Fibroblast of skin of right quadriceps (primary cell): ENCODE measurements at places on chromosomes 1 and 21.

- DNase-seq, result no peak
Measured at GRCh38 chr1:227169343-227169742, 148.9 kb downstream of the CDC42BPA start.

DNA sequence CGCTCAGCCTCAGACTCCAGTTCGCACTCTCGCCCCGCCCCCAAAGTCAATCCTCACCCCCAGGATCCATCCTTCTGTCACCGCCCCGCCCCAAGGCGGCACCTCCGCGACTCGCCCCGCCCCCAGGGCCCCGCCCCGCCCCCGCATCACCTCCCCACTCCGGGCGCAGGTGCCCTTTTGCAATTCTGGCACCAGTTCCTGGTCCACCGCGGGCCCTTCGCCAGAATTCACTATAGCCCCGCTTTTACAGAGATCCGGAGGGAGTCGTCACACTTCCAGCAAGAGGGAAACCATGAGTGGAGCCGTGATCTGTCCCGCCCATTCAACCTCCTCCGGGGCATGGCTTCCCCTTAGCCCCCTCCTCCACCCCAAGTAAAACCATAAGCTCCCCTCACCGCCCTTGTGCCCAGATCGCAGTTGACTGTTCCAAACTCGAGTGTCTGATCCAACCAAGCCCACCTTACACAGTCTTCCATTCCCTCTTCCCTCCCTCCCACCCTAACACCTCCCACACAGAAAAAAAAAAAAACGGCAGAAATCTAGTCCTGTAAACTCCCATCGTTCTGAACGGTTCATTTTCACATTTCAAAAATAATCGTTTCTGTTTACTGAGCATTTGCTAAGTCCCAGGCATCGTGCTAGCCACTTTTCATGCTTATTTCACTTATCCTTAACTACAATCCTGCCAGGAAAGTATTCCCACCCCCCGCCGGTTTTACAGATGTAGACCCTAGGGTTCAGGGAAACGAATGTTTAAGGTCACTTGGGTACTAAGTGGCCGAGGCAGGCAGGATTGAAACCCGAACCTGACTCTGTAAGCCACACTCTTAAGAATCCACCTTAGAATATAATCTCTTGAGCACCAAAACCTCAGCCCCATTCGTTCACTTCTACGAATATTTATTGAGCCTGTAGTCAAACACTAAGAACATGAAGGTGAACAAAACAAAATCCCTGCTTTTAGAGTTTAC, 1.3 kb upstream of the DNAJC16 start:
- no peak for DNase-seq

- no peak for DNase-seq
Measured at GRCh38 chr1:106061586-106062495, 994.6 kb upstream of the PRMT6 start.

GRCh38 chr1:165524639-165525285, 19.0 kb upstream of the LRRC52 start:
- no peak for DNase-seq

DNA sequence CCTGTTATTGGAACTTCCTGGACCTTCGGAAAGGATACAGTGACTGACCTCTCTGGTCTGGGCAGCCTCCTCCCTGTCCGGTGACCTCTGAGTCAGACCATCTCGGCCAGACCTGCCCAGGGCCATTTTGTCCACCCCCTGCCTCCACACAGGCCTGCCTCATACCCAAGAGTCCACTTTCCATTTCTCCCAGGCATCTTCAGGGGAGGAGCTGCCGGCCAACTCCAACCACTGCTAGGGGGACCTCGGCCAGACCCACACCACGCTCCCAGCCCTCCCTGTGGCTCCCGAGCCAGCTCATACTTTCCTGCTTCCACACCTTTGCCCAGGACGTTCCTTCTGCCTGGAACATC, 29.5 kb upstream of the RUNX3 start:
- DNase-seq, result no peak

GRCh38 chr1:162639718-162640117, 7.5 kb downstream of the DDR2 start:
- no peak for DNase-seq

DNA sequence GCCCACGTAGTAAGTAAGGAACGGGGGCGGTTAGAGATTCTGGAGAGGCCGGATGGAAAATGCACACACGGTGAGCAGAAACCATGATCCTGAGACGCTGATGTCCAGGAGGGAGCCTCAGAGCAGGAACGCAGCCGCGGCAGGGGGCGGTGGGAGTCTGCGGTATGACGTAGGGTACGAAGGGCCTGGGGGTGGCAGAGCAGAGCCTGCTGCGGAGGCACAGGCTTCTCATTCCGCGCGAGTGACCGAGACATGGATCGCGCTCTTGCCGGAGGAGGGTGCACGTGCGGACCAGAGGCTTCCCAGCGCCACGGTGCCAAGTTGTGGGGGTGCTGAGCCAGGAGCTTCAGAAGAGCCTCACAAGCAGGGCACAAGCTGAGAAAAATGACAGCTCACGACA, 176.2 kb downstream of the KIF26B start:
- no peak for DNase-seq

- no peak for DNase-seq
Measured at GRCh38 chr1:118202076-118202608, 17.1 kb upstream of the SPAG17 start.

GRCh38 chr1:23559985-23560741, 862 bp upstream of the ID3 start:
- peak; percentile 64 for DNase-seq

- peak; percentile 15 for DNase-seq
Measured at GRCh38 chr1:184753608-184754475, 816 bp downstream of the EDEM3 start.

DNA sequence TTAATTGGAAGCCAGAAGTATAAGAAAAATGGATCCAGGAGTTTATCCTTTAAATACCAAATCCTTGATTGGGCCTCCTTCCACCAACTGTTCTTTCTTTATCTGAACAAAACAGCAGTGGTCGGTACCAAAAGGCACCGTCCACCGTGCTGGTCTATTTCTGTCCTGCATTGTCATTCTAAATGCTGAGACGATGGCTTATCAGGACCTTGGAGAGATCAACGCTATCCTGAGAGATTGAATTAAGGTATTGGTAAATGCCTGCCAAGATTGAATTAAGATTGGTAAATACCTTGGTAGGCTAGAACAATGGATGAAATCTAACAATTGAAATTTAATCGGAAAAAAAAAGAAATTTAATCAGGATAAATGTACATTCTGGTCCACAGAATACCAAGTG, 73.4 kb upstream of the SOD1 start:
- no peak for DNase-seq

DNA sequence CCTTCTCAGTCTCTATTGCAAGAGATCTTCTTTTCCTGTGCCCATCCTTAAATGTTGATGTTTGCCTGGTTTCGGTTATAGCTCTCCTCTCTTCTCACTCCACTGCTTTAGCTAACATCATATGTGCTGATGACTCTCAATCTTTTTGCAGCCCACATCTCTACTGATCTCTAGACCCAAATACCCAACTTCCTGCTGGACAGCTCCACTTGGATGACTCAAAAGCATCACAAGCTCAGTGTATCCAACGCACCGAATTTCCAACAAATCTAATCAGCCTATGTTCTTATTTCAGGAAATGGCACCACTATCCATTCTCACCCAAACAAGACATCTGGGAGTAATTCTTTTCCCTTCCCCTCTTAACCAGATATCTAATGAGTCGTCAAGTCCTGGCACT, 79.1 kb upstream of the ARTN start:
- no peak for DNase-seq

DNA sequence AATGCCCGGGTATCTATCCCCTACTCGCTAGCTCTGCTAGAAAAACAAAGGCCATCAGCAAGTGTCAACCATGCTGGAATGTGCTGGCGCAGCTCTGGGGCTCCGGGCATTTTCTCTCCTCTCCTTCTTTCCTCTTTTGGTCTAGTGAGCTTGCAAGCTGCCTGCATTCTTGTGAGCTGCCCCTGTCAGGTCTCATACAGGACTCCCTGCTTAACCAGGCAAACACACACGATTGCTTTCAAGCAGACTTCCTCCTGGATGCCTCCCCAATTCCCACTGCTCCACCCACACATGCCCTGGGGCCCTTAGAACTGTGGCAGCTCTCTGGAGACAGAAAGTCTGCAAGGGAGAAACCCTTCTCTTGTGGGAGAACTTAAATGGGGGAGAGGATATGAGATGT, 35.7 kb upstream of the SUCO start:
- DNase-seq, result peak; percentile 28

DNA sequence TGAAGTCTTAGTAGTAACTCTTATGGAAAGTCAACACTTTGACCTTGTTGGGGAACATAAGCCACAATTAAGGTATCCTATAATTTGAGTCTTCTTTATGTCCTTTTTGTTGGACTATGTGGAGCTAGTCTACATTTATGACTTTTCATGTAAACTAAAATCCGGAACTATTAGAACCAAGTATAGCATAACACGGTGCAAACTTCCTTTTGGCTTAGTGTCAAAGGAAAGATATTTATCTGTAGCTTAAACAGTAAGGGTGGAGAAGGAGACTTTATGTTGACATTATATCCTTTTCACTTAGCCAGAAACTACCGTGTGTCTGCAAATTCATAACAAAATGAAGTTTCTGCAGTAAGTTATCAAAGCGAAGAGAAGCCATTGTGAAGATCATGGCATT, 7.3 kb downstream of the UAP1 start:
- no peak for DNase-seq

DNA sequence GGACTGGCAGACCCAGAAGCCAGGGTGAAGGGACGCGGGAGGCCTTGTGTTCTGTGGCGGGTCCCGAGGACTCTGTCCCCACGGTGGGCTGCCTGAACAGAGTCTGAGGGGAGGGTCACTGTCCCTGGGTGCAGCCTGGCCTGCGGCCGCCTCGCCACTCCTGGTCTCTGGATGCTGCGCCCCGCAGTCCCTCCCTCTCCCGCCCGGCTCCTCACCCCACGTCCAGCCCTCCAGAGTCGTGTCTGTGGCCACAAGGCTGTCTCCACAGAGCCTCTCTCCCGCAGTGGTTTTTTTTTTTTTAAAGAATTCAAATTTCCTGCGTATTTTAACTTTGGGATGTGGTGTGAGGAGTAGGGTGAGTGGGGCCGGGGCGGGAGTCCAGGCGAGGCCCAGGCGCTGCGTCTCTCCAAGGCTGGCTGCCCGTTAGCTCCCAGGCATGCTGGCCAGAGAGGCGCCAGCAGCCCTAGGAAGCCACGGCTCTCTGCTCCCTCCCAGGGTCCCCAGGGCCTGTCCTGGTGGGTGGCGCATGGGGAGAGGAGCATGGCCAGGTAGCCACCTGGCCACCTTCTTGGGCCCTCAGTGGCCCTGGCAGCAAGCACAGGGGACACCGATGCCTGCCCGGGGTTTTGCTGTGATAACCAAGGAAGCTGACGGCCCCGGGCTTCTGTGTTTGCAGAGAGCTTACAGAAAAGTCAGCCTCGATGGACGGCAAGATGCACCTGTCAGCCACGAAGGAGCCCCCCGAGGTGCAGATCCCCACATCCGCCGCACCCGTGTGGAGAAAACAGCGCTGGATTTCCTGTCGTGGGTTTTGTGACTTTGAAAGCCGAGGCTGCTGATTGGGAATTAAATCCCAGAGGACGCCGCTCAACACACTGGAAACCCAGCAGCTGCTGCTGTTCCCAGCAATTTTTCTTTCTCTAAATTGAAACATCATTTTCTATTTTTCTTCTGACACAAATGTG, 72.8 kb downstream of the MORN1 start:
- DNase-seq, result no peak

- DNase-seq, result no peak
Measured at GRCh38 chr1:43444836-43445235, 8.9 kb downstream of the HYI start.

GRCh38 chr1:241045659-241046058, 311.3 kb downstream of the RGS7 start:
- no peak for DNase-seq

GRCh38 chr1:226599636-226600238, 51.2 kb downstream of the STUM start:
- no peak for DNase-seq

DNA sequence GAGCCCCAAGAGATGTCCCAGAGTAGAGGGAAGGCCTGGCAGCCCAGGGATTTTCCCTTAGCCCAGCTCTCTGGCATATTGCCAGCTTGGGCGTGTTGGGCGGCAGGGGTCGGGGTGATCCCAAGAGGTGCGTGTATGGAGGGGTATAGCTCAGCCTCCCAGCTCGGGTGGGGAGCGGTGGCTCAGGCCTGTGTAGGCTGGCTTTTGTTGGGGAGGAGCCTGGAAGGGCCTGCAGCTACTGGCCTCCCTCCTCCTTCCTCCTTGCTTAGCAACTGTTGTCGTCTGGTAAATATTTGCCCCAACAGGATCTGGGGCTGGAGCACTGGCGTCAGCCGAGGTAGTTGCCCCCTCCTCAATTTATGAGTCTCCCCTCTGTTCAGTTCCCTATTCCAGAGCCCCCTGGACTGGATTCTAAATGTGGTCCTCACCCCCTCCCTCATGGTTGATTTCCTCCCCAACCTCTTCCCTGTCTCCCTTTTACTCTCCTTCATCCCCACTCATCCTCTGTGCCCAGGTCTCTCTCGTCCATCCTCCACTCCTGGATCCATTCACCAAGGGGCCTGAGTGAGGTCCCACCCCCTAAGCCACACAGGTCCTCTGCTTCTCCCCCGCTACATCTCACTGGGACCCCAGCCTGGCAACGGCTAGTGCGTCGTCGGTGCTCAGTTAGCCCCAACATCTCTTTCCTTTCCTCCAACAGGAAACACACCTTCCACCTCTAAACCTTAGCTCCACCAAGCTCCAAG, 10.3 kb upstream of the LMNA start:
- peak; percentile 87 for DNase-seq

DNA sequence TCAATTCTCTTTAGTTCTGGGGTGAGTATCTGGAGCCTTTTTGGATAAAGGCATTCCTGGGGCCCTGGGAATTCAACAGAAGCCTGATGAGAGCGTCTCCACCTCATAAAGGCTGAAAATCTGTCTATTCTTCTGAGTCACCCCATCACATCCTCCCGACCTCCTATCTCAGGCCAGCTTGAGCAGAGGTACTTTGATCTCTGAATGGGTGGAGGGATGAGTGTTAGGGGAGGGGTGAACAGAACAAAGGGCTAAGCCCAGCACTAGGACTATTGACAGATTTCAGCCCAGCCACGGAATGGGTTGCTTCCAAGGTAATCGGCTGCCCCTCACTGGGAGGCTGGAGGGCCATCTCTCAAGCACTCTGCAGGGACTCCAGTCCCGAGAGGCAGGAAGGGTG, 2.5 kb upstream of the MYBPH start:
- no peak for DNase-seq

- no peak for DNase-seq
Measured at GRCh38 chr1:205639567-205639966, 7.8 kb upstream of the ELK4 start.

DNA sequence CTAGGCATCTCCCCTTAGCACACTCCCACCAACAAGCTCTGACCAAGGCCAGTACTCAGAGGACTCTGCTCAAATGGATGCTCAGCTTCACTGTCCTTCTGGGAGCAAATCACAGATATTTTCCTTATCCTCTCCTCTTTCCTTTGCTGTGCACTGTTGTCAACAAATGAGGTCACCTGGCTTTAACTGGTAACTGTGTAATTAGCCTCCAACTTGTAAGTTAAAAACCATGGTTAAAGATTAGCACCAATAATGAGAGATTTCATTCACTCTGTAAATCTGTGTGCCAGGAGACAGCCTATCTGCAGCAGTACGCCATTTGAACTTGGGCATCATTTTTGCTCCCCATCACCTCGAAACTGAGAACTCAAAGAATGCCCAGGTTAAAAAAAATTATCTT, 149.5 kb downstream of the GABPA start:
- DNase-seq, result no peak

GRCh38 chr1:53076165-53076564, 14.2 kb downstream of the PODN start:
- DNase-seq, result no peak

- no peak for DNase-seq
Measured at GRCh38 chr1:91201176-91201575, 179.3 kb upstream of the ZNF644 start.
